Dermis blood vessel endothelial cell (primary cell): ENCODE measurements at places on chromosomes 2 and 18. TPM values are rescaled to one million over a fixed set of nuclear protein-coding genes. Genes with fewer than 3 reads are reported as not detected.

USP34 gene
- 123 and 165 TPM in 2 replicates for total RNA-seq

ODC1 gene
- total RNA-seq: 111 and 129 TPM in 2 replicates

INO80D gene
- total RNA-seq: 10.4 and 12.9 TPM in 2 replicates

TMBIM1 gene
- total RNA-seq: 134 and 157 TPM in 2 replicates

CNTNAP5 gene
- total RNA-seq: not detected in 2 replicates

NT5DC4 gene
- not detected in 2 replicates for total RNA-seq

ZEB2 gene
- 5.3 and 8.4 TPM in 2 replicates for total RNA-seq

NR4A2 gene
- 0.14 and 0.17 TPM in 2 replicates for total RNA-seq

LIMS4 gene
- 40.1 and 53.6 TPM in 2 replicates for total RNA-seq

IL1RN gene
- under 0.01 TPM in 1 of 2 replicates, not detected in the other for total RNA-seq
